ENCODE measurements at places on chromosomes 11 and 22.

GRCh38 chr11:11449327-11449726 is 96.3 kb upstream of the CSNK2A3 start:
- DNase-seq, result no peak

GRCh38 chr11:116532066-116532465 is 240.7 kb downstream of the BUD13 start:
- no peak for DNase-seq

DNA sequence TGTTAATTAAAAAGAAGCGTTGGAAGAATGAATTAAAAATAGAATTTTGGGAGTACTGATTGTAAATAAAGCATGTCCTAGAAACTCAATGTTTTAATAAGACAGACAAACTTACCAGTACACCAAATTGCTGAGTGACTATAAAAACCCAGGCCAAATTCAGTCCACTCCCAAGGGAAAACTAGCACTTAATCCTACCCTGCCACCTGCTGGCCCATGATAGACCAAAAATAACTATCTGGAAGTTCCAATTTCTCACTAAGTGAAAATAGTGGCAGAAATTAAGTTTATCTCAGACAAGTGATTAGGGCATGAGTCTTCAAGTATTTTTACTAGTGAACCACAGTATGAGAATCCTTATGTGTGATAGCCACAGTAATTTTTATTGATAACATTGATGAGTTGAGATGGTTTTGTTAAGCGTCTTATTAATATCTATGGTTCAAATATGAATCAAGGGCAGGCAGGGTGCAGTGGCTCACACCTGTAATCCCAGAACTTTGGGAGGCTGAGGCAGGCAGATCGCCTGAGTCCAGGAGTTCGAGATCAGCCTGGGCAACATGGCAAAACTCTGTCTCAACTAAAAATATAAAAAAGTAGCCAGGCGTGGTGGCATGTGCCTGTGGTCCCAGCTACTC is 9.8 kb upstream of the DDX10 start:
- no peak for DNase-seq

- no peak for DNase-seq
Measured at GRCh38 chr11:7577291-7578190, 63.7 kb downstream of the PPFIBP2 start.
